Activated naive CD4-positive, alpha-beta T cell treated with anti-CD3 and anti-CD28 coated beads, Interleukin-2, amount 50 U/mL, for 72 hours (primary cell): ENCODE measurements at places on chromosomes 13 and 19. TPM values are rescaled to one million over a fixed set of nuclear protein-coding genes. Genes with fewer than 3 reads are reported as not detected.

Gene LACC1
- total RNA-seq: 3.7 TPM

Gene KCNN4
- 110 TPM for total RNA-seq

Gene ATP8A2
- 0.33 TPM for total RNA-seq

Gene MAP2K7
- 38.4 TPM for total RNA-seq

Gene IL12RB1
- total RNA-seq: 25.0 TPM

Gene MTRF1
- total RNA-seq: 25.8 TPM

Gene ATP4A
- total RNA-seq: not detected
